ENCODE measurements at places on chromosomes 5 and 9.

- no peak for DNase-seq
- peaks cover 39% of the 10 kb centered on the region for H3K4me1 ChIP-seq
- no peaks in the 10 kb centered on the region for H3K36me3 ChIP-seq
- no peaks in the 10 kb centered on the region for H3K27me3 ChIP-seq
- peak overlapping the region; percentile 93 for H3K27ac ChIP-seq
Measured at GRCh38 chr5:76851728-76852369, 2.0 kb downstream of the S100Z start.

DNA sequence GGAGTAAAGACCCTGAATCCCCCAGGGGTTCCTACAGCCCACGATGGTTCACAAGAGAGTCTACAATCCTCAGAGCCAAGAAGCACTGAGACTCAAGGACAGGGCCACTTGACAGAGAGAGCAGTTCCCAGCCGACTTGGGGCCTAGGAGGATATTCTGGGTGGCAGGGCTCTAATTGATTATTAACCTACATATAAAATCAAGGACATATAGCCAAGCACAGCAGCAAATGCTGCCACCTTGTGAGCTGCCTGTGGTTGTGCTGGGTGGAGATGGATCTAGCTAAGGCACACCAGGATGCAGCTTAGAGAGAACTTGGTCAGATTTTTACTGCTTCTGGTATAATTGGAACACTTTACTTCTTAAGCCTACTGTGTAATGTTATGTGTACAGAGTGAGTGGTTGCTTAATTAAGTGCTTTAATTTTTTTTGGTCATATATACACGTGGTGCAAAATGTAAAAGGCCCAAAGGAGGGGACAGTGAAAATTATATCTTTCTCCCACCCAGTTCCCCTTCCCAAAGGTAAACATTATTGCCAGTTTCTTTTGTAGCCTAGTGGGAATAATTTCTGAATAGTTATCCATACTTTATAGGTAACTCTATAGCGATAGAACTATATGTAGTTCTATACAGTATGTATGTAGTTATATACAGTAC is 78.8 kb downstream of the F2RL2 start:
- H3K27me3 ChIP-seq: no peaks in the 10 kb centered on the region
- peak overlapping the region; percentile 100 for H3K27ac ChIP-seq
- peaks cover 76% of the 10 kb centered on the region for H3K4me1 ChIP-seq
- H3K4me3 ChIP-seq: peak overlapping the region; percentile 87

GRCh38 chr9:128504485-128505413 is at the start of gene GLE1:
TSS of gene GLE1 (plus strand) at chr9:128504719. CDS start at chr9:128504806, 87 bp downstream.
- DNase-seq: peak; percentile 96
- peaks cover 22% of the 10 kb centered on the region for H3K4me1 ChIP-seq
- H3K27me3 ChIP-seq: no peaks in the 10 kb centered on the region
- peaks cover 3% of the 10 kb centered on the region for H3K36me3 ChIP-seq
- peak within 1 kb of the TSS; percentile 96 for H3K27ac ChIP-seq

DNA sequence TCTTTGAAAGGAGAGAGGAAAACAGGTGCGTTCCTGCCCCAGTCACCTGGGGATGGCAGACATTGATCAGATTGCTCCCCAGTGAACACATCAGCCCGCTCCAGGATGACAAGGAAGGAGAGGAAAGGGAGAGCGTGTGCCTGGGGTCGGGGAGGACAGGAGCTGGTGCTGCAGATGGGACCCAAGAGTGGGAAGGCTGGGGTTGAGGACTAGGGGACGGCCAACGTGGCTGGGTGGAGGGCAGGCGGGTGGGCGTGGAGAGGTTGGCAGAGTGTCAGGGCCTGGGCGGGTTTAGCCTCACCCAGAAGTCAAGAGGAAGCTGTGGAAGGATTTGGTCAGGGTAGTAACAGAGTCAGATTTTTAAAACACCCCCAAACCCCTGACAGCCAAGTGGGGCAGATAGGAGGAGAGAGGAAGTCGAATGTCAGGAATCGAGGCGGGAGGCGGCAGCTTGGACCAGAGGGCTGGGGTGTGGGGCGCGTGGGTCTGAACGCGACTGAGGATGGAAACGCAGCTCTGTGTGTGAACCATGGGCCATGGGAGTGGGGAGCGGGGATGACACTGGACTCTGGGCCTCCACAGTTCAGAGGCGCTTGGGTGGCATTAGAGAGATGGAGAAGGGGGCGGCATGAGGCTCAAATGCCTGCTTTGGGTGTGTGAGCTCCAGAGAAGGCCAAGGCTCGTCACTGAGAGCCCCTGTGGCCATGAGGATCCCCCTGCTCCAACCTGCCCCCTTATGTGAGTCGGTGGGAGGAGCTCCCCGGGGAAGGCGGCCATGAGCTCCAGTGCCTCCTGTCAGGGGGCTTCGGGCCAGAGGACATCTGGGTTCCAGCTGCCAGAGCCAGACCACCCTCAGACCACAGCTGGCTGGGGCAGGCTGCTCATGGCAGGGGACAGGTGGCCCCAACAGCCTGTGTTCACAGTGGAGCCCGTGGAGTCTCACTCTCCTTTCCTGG is 24.6 kb downstream of the LAMC3 start:
- H3K4me1 ChIP-seq: peaks cover 4% of the 10 kb centered on the region
- no peak for DNase-seq
- no peak overlapping the region for H3K4me3 ChIP-seq
- peaks cover 5% of the 10 kb centered on the region for H3K36me3 ChIP-seq
- H3K27ac ChIP-seq: no peak overlapping the region

- no peak overlapping the region for H3K27ac ChIP-seq
- H3K36me3 ChIP-seq: no peaks in the 10 kb centered on the region
- peaks cover 18% of the 10 kb centered on the region for H3K27me3 ChIP-seq
- no peak overlapping the region for H3K4me3 ChIP-seq
- DNase-seq: no peak
Measured at GRCh38 chr9:73081979-73082657, 69.5 kb upstream of the ANXA1 start.

DNA sequence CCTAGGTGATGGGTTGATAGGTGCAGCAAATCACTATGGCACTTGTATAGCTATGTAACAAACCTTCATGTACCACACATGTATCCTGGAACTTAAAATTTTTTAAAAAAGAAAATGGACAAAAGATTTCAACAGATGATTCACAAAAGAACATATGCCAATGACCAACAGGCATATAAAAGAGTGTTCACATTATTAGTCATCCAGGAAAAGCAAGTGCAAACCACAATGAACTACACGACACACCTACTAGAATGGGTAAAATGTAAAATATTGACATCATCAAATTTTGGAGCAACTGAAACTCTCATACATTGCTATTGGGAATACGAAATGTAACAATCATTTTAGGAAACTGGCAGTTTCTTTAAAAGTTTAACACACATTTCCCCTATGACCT is 109.9 kb downstream of the YIPF5 start:
- H3K4me3 ChIP-seq: no peak overlapping the region
- no peaks in the 10 kb centered on the region for H3K4me1 ChIP-seq
- H3K27ac ChIP-seq: no peak overlapping the region
- no peaks in the 10 kb centered on the region for H3K27me3 ChIP-seq

GRCh38 chr5:141923448-141924313 is at the start of gene DELE1:
TSS of gene DELE1 (plus strand) at chr5:141923871. CDS start at chr5:141923942, 71 bp downstream.
- peak within 1 kb of the TSS; percentile 98 for H3K27ac ChIP-seq
- peaks cover 4% of the 10 kb centered on the region for H3K36me3 ChIP-seq
- H3K27me3 ChIP-seq: no peaks in the 10 kb centered on the region
- DNase-seq: peak; percentile 81

DNA sequence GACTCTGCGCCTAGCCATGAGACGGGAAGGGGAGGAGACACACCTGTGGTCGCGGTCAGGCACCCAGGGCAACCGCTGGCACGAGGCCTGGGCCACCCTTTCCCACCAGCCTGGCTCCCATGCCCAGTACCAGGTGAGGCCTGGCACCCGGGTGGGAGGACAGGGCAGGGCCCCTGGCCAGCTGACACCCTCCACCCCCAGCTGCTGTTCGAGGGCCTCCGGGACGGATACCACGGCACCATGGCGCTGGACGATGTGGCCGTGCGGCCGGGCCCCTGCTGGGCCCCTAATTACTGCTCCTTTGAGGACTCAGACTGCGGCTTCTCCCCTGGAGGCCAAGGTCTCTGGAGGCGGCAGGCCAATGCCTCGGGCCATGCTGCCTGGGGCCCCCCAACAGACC is 5.0 kb downstream of the MAMDC4 start:
- H3K27ac ChIP-seq: no peak overlapping the region
- H3K27me3 ChIP-seq: no peaks in the 10 kb centered on the region
- no peaks in the 10 kb centered on the region for H3K36me3 ChIP-seq

GRCh38 chr5:146338774-146339714 is at the start of gene POU4F3:
TSS of gene POU4F3 (plus strand) at chr5:146338839. CDS start at chr5:146339113, 274 bp downstream.
- H3K4me3 ChIP-seq: no peak within 1 kb of the TSS
- H3K4me1 ChIP-seq: peaks cover 9% of the 10 kb centered on the region
- DNase-seq: no peak

DNA sequence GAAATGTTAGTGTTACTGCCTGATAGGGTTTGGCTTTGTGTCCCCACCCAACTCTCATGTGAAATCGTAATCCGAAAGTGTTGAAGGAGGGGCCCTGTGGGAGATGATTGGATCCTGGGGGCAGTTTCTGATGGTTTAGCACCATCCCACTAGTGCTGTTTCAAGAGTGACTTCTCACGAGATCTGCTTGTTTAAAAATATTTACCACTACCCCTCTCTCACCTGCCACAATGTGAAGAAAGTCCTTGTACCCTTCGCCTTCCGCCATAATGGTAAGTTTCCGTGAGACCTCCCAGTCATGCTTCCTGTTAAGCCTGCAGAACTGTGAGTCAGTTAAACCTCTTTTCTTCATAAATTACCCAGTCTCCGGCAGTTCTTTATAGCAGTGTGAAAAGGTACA is 2.6 kb upstream of the RFX3 start:
- peaks cover 3% of the 10 kb centered on the region for H3K36me3 ChIP-seq
- H3K27ac ChIP-seq: peak overlapping the region; percentile 96
- H3K27me3 ChIP-seq: no peaks in the 10 kb centered on the region
- peak overlapping the region; percentile 96 for H3K4me3 ChIP-seq
- H3K4me1 ChIP-seq: peaks cover 42% of the 10 kb centered on the region

- peaks cover 16% of the 10 kb centered on the region for H3K4me1 ChIP-seq
- no peak overlapping the region for H3K27ac ChIP-seq
- no peak overlapping the region for H3K4me3 ChIP-seq
- DNase-seq: no peak
- peaks cover 2% of the 10 kb centered on the region for H3K36me3 ChIP-seq
- H3K27me3 ChIP-seq: peaks cover 6% of the 10 kb centered on the region
Measured at GRCh38 chr9:114410910-114411309, 23.1 kb upstream of the AKNA start.

GRCh38 chr5:96538808-96539250 is 105.8 kb upstream of the PCSK1 start:
- H3K27ac ChIP-seq: no peak overlapping the region
- H3K36me3 ChIP-seq: no peaks in the 10 kb centered on the region
- H3K27me3 ChIP-seq: no peaks in the 10 kb centered on the region
- DNase-seq: no peak

DNA sequence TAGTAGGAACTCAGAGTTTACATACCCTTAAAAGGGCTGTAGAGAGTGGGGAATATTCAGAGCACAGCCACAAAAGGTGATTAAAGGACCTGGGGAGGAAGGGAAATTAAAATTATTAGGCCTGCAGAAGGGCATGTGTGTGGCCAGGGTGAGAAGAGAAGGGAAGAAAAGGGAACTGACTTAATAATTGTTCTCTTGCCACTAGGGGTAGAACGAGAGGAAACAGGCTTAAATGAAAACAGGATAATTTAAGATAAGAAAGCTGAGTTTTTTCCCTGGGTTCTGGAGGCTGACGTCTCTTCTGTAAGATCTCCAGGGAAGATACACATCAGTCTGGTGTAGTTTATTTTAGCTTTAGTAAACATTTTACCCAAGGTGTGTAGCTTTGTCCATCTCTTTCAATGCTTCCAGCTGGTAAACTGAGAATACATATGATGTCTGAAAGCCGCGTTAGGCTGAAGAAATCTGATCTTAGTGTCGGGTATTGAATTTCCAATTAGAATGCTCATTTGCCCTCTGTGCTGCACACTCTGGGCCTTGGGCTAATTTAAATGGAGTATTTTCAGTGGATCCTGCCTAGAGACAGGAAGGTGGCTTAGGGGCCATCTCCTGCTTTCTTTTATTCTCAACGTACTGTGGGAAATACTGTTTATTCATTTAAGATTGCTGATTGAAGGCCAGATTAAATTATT is 416.8 kb downstream of the TMEM38B start:
- no peak overlapping the region for H3K27ac ChIP-seq
- no peak overlapping the region for H3K4me3 ChIP-seq
- no peaks in the 10 kb centered on the region for H3K4me1 ChIP-seq
- DNase-seq: no peak
- H3K27me3 ChIP-seq: no peaks in the 10 kb centered on the region

- H3K27me3 ChIP-seq: peaks cover 25% of the 10 kb centered on the region
- DNase-seq: no peak
- H3K27ac ChIP-seq: no peak overlapping the region
- peaks cover 3% of the 10 kb centered on the region for H3K36me3 ChIP-seq
Measured at GRCh38 chr5:179916523-179916922, 8.8 kb upstream of the TBC1D9B start.

DNA sequence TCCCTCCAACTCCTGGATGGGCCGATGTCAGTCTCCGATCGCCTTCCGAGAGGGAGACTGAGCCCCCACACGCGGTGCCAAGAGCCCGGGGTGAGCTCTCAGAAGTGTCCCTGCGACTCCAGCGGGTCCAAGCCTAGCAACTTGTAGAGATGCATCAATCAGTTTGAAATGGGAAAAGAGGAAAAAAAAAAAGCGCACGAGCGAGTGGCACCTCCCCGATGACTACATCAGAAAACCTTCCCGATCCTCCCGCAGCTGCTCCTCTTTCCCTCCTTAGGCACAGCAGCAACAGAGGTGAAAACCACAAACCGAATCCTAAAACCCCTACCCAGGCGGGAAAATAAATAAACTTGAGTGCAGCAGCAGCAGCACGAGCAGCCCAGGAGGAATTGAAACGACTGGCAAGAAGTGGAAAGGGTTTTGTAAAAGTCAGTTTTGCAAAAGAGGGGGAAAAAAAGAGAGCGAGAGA is 1.0 kb upstream of the EFNA5 start:
- peak overlapping the region; percentile 92 for H3K4me3 ChIP-seq
- no peak overlapping the region for H3K27ac ChIP-seq
- peaks cover 2% of the 10 kb centered on the region for H3K36me3 ChIP-seq
- peaks cover 68% of the 10 kb centered on the region for H3K27me3 ChIP-seq

DNA sequence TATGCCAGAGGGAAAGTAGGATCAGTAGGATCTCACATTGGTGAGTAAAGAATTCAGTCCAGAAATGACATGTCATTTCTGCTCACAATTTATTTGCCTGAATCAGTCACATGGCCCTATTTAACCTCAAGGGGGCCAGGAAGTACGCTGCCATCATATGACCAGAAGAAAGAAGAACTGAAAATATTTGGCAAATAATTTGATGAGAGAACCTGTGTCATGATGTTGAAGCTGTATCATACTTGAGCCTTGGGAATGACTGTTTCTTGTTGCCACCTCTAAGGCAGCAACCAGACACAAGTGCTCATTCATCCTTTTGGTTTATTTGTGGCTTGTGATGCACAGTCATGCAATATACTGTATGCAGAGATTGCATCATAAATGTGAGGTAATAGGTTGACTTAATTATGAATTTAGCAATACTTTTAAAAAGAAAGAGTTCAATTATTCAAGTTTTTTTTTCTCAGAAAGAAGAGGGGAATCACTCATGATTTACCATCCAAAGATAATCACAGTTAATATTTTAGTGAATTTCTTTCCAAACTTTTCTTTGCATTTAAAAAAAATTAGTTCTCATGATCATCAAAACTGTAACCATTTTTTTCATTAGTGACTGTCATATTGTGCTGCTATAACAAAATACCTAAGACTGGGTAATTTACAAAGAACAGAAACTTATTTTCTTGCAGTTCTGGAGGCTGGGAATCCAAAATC is 8.2 kb upstream of the ZFYVE16 start:
- H3K36me3 ChIP-seq: no peaks in the 10 kb centered on the region
- H3K4me3 ChIP-seq: no peak overlapping the region
- no peak for DNase-seq
- H3K4me1 ChIP-seq: no peaks in the 10 kb centered on the region
- H3K27me3 ChIP-seq: peaks cover 23% of the 10 kb centered on the region

GRCh38 chr5:61659221-61659696 is 327.2 kb downstream of the ZSWIM6 start:
- H3K4me1 ChIP-seq: peaks cover 2% of the 10 kb centered on the region
- H3K36me3 ChIP-seq: peaks cover 2% of the 10 kb centered on the region
- peaks cover 65% of the 10 kb centered on the region for H3K27me3 ChIP-seq
- H3K27ac ChIP-seq: no peak overlapping the region
- no peak for DNase-seq

Data from T-helper 17 cell (primary cell).